ENCODE measurements at places on chromosomes 16 and 17.

DNA sequence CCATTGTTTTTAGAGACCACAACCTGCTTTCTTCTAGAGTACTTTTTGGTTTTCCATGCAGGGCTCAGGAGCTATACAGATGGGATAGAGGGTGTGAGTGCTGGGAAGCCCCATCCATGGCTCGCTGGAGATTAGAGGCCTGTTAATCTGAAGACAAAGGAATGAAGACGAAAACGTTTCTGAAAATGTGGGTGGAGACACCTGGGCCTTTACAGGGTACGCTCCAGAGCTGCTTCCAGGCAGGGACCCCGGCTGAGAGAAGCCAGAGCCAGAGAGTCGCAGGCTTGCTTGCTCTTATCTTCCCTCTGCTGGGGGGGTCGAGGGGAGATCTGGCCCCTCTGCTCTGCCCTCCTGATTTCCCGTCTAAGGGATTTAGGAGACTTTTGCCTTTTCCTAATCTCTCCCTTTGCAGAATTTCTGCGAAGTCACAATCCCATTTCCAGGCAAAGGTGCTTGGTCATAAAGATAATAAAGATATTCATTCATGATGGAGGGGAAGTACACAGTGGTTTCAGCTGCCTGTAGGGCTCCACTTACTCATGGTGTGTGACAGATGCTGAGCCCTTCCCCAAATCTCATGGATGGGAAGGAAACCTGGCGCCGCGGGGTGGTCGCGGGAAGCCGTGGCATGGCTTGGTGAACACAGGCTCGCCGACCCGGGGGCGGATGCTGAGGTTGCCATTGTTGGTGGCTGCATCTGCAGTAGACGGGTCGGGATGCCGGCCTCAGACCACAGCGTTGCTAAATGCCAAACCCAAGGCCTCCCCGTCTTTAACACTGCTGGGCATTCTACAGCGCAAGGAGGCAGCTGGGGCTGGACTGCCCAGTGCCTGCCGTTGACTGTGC lies 4.8 kb upstream of the SOCS3 start:
- DNase-seq: no peak

GRCh38 chr16:57541754-57542435 lies 548 bp upstream of the ADGRG5 start:
- no peak for DNase-seq

- DNase-seq: no peak
Observed at GRCh38 chr17:29069526-29070041, 26.6 kb downstream of the PIPOX start.

DNA sequence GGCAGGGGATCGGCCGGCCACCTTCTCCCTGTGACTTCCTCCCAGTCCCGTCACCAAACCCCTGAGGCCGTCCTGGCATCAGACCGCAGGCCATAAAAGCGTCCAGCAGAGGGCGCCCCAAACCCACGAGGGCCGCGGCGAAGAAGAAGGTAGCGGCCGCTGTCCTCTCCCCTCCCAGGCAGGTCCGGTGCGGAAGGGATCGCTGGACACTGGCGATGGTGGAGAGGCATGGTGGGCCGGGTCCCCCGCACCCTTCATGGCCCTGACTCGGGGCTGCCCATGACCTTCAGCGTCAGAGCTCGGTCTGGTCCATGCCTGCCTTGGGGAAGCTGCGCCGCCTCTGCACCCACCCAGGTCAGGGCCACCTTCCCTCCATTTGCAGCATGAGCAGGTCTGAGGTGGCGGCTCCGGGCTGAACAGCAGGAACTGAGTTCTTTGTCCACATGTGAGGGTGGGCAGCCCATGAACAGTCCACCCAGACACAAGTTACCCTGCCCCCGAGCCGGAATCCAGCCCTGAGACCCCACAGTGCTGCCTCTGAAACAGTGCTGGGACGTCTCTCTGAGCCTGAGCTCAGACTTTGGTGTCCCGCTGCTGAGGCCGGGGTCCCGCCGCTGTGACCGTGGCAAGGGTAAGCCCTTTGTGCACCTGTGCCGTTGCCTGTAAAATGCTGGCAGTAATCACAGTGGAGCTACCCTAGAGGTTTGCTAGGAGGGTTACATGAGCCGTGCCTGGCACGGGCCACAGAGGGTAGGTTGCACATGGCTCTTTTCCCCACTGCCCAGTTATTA lies 40.8 kb upstream of the CMIP start:
- peak; percentile 75 for DNase-seq

- DNase-seq: no peak
Observed at GRCh38 chr17:38572669-38573365, 32.9 kb downstream of the SRCIN1 start.

GRCh38 chr17:17902376-17902775 lies 65.6 kb upstream of the SREBF1 start:
- DNase-seq: no peak

GRCh38 chr17:59702304-59702703 lies 4.9 kb downstream of the PTRH2 start:
- DNase-seq: no peak

GRCh38 chr17:83200231-83200699 lies 120.9 kb downstream of the METRNL start:
- no peak for DNase-seq

DNA sequence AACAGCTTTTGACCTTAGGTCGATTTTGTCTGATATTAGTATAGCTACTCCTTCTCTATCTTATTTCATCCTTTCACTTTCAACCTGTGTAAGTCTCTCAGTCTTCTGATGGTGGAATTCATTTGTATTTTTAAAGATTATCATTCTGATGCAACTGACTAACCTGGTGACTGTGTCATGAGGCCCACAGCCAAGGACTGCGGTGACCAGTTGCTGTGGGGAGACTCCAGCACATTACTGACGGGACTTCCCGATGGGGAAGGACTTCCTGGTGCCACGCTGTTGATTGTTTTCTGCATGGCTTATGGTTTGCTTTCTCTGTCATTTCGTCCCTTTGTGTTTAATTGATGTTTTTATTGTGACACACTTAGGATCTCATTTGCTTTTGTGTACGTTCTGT lies 34.2 kb downstream of the RMI2 start:
- DNase-seq: no peak

- no peak for DNase-seq
Observed at GRCh38 chr17:72590382-72590781, 469.6 kb downstream of the SOX9 start.

DNA sequence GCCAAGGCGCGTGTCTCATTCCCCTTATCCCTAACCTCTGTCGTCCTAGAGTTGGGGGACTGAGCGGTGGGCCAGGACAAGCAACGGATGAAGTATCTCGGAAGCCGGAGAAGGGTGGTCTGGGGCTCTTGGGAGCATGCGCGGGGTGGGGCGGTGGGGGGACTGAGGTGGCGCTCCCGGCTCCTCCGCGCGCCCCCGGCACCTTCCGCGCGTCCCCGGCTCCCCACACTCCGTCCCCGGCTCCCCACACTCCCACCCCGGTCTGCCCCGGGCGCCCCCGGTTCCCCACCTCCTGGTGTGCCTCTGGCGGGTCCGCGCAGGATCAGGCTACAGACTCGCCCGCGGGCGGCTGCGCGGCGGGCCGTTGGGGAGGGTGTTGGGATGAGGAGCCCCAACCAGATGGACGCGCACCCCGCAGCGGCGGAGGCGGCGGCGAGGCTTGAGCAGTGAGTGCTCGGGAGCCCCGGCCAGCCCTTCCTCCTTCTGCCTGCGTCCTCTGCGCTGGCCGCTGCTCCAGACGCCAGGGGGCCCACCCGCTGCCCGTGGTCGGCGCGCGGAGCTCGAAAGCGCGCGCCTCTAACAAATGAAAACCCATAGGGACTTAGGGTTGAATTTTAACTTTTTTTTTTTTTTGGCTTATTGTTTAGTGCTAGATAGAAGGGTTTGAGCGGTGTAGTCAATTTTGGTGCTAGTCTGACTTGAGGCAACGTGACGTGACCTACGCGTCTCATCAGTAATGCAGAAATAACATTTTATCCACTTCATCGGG lies 5.6 kb upstream of the CRYM start:
- DNase-seq: no peak

GRCh38 chr17:81417049-81417878 lies 22.0 kb downstream of the BAHCC1 start:
- DNase-seq: no peak

GRCh38 chr16:65758620-65759019 lies 607.9 kb upstream of the CDH5 start:
- no peak for DNase-seq

- no peak for DNase-seq
Observed at GRCh38 chr17:54544249-54544648, 356.4 kb upstream of the TOM1L1 start.

DNA sequence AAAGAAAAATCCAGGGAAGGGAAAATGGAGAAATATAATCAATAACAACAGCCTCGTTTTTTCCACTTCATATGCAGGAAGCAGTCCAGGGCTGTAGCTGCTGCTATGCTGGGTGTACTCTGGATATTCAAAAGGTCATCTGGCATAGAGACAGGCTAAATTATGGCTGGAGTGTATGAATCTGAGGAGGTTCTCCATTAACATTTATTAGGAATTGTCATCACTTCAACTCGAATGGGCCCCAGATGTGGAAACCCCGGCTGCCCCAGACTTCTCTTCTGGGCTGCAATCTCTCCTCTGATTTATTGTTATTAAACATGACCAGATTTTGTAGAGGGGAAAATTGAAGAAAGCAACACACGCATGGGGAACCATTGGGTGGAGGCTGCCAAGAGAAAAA lies 33.5 kb upstream of the SKAP1 start:
- no peak for DNase-seq

DNA sequence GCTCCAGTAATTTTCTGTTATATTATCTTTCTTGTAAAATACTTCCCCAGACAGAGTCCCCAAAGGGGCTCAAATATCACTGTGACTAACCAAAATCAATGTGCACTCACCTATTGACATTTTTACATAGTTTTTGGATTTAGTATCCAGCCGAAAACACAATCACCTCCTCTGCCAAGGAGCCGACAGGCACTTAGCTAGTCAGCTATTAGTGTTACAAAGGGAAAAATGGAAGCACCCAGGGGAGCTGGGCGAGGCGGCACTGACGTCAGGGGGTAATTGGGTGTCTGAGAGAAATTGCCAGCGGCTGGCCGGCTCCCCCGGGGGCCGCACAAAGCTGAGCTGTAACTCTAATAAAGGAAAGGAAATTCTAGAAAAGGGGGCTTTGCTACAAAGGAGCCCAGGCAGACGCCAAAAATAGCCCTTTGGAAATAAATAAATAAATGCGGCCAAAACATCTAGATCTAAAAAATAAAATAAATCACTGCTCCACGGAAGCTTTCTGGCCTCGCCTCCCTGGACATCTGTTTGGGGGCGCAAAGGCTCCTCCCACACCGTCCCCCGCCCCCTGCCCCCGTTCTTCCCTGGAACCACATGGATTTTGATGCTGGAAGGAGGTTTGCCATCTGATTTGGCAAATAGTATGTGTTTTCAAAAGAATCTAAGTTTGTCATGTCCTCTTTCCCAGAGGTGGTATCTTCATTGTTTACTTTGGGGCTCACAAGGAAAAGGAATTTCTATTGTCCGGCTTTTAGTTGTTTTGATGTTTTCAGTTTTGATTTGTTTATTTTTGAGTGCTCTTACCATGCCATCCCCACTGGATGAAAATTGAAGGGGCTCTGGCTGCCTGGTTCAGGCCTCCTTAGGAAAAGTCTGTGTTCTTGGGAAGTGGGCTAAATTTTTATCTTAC lies 156.7 kb downstream of the ZNF423 start:
- DNase-seq: no peak
